ENCODE measurements at places on chromosomes 4 and X. TPM values are rescaled to one million over a fixed set of nuclear protein-coding genes. Genes with fewer than 3 reads are reported as not detected.

GRCh38 chr4:8893227-8893623 lies 21.6 kb upstream of the HMX1 start:
- H3K27ac ChIP-seq, result no peak overlapping the region
- DNase-seq, result no peak
- no peaks in the 10 kb centered on the region for H3K36me3 ChIP-seq
- no peak overlapping the region for H3K4me3 ChIP-seq
- peaks cover 44% of the 10 kb centered on the region for H3K27me3 ChIP-seq
- no peaks in the 10 kb centered on the region for H3K4me1 ChIP-seq

- no peaks in the 10 kb centered on the region for H3K36me3 ChIP-seq
- DNase-seq, result no peak
- H3K4me1 ChIP-seq, result no peaks in the 10 kb centered on the region
- H3K27me3 ChIP-seq, result no peaks in the 10 kb centered on the region
These were observed 319.1 kb downstream of the TENM3 start for GRCh38 chr4:182562350-182562749.

GRCh38 chr4:40178672-40179071 lies 18.2 kb upstream of the RHOH start:
- peaks cover 12% of the 10 kb centered on the region for H3K4me1 ChIP-seq
- H3K27me3 ChIP-seq, result no peaks in the 10 kb centered on the region
- H3K4me3 ChIP-seq, result peak overlapping the region; percentile 47
- peak; percentile 89 for DNase-seq
- peak overlapping the region; percentile 87 for H3K27ac ChIP-seq

DNA sequence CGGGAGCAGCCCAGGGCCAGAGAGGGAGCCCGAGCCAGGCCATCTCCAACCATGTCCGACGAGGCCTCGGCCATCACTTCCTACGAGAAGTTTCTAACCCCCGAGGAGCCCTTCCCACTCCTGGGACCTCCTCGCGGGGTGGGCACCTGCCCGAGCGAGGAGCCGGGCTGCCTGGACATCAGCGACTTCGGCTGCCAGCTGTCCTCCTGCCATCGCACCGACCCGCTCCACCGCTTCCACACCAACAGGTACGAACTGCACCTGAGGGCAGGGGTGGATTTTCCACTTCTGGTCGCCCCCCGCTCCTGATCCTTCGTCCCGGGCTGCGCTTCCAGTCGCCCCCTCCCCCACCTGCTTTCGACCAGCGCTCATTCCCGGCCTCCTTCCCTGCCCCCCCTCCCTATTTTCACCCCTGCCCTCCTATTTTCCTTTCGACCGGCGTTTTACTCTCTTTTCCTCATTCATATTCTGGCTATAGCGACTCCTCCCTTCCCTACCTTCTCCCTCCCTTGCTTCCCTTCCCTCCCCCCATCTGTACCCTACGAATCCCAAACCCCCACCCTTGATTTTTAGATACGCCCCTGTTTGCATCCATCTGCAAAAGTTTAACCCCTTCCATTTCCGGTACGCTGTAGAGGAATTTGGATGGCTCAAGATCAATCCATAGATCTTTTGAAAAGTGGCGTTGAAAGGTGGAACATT lies 633 bp downstream of the FAM199X start:
- no peak overlapping the region for H3K27ac ChIP-seq
- no peaks in the 10 kb centered on the region for H3K4me1 ChIP-seq
- peak overlapping the region; percentile 60 for H3K4me3 ChIP-seq
- no peak for DNase-seq
- no peaks in the 10 kb centered on the region for H3K27me3 ChIP-seq
- no peaks in the 10 kb centered on the region for H3K36me3 ChIP-seq

DNA sequence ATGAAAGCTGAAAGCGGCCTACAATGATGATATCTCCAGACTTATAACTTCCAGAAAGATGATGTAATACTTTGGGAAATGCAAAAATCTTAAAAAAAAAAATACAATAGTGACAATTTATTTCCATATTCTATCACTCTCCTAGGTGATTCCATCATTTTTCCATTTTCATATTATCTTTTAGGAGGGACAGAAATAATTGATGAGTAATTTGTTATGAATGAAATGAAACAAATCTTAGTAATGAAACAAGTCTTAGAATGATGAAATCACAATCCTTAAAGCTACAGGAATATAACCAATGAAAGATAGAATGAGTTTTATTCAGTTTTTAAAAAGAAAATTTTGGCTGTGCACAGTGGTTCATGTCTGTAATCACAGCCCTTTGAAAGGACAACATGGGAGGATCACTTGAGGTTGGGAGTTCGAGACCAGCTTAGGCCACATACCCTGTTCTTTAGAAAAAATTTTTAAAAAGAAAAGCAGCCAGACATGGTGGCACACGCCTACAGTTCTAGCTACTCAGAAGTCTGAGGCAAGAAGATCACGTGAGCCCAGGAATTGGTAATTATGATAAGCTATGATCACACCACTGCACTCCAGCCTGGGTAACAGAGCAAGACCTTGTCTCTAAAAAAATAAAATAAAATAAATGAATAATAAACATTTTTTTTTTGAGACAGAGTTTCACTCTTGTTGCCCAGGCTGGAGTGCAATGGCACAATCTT lies 21.7 kb downstream of the CLOCK start:
- no peak for DNase-seq
- no peak overlapping the region for H3K4me3 ChIP-seq
- H3K36me3 ChIP-seq, result peaks cover 6% of the 10 kb centered on the region
- H3K27ac ChIP-seq, result no peak overlapping the region
- H3K4me1 ChIP-seq, result no peaks in the 10 kb centered on the region
- no peaks in the 10 kb centered on the region for H3K27me3 ChIP-seq

- H3K36me3 ChIP-seq, result no peaks in the 10 kb centered on the region
- no peak for DNase-seq
- H3K4me1 ChIP-seq, result no peaks in the 10 kb centered on the region
- no peaks in the 10 kb centered on the region for H3K27me3 ChIP-seq
- no peak overlapping the region for H3K27ac ChIP-seq
These were observed 11.6 kb downstream of the AMELX start for GRCh38 chrX:11304829-11305228.

- H3K27ac ChIP-seq, result no peak overlapping the region
- no peaks in the 10 kb centered on the region for H3K4me1 ChIP-seq
- no peaks in the 10 kb centered on the region for H3K36me3 ChIP-seq
These were observed 83.2 kb upstream of the PLAC8 start for GRCh38 chr4:83197555-83198235.

DNA sequence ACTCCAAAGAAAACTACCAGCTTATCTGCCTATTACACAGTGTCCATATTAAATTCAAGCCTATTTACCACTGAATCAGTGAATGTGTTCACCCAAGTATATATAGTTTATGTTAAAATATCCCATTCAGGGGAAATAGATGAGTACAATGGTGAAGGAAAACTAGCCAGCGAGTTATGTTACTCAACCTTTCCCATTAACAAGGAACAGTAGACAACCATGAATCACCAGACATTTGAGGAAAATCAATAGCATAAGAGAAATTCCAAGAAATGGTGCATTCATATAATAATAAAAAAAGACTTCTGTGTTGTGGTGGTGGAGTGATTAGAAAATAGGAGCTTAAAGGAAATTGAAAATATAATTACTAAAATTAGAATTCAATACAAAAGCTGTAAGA lies 21.3 kb downstream of the IQCM start:
- H3K4me1 ChIP-seq, result no peaks in the 10 kb centered on the region
- no peak overlapping the region for H3K27ac ChIP-seq
- no peaks in the 10 kb centered on the region for H3K27me3 ChIP-seq
- no peaks in the 10 kb centered on the region for H3K36me3 ChIP-seq
- no peak overlapping the region for H3K4me3 ChIP-seq
- no peak for DNase-seq

DNA sequence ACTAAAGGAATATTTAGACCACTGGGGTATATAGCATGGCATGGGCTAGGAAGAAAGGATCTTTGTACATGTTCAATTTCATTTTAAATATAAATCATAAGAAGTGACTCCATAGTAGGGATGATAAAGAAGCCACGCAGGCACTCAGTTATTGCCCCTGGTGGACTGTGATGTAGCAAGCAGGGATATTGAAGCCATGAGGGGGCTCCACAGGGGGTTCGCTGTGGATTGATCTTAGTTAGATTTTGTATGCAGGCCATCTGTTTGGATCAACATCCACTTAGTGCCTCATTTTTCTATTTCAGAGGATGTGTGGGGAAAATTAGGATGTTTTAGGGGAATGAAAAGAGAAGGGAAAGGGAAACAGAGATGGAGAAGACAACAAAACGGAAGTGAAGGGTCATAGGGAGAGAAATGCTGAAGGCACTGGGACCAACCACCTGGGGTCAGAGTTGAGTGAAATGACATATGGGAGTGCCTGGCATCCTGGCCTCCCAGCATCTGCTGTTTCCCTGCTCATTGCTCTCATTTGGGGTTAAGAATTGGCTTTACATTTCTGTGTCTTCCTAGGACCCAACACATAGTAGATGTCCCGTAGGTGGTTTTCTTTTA lies 11.2 kb upstream of the FREM3 start:
- no peak overlapping the region for H3K4me3 ChIP-seq
- DNase-seq, result peak; percentile 7
- H3K4me1 ChIP-seq, result no peaks in the 10 kb centered on the region
- H3K36me3 ChIP-seq, result no peaks in the 10 kb centered on the region

The ZNF732 gene
- total RNA-seq, result not detected

The ZNF595 gene
- total RNA-seq, result 27.2 TPM

The GPR78 gene
- total RNA-seq, result 1.4 TPM
